ENCODE measurements at places on chromosomes 7 and 10.

DNA sequence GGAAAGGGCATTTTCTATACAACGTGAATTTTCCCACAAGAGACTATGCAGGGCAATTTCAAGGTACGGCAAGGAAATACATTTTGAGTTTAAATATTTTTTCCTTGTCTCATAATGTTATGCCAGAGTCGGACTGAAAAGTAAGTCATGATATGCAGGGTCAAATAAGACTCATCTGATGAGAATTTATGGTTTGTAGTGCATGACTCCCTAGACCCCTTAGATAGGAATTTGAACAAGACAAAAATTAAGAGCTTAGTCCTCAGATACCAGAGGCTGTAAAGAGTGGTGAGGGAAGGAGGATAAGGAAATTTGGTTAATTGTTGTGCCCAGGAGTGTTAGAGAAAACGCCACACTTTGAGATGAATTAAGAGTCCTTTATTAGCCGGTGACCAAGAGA is 616.6 kb downstream of the XPNPEP1 start:
- no peak overlapping the region for H3K4me3 ChIP-seq
- H3K36me3 ChIP-seq: no peaks in the 10 kb centered on the region
- H3K27me3 ChIP-seq: no peaks in the 10 kb centered on the region
- H3K4me1 ChIP-seq: no peaks in the 10 kb centered on the region

GRCh38 chr10:80415734-80416478 is 7.6 kb downstream of the PRXL2A start:
- H3K4me1 ChIP-seq: peaks cover 67% of the 10 kb centered on the region
- no peak for DNase-seq
- H3K4me3 ChIP-seq: no peak overlapping the region
- no peaks in the 10 kb centered on the region for H3K36me3 ChIP-seq

GRCh38 chr7:26684447-26684846 is 179.9 kb downstream of the SKAP2 start:
- no peak overlapping the region for H3K27ac ChIP-seq
- H3K4me3 ChIP-seq: no peak overlapping the region

- H3K4me3 ChIP-seq: no peak overlapping the region
- H3K27me3 ChIP-seq: no peaks in the 10 kb centered on the region
- H3K27ac ChIP-seq: no peak overlapping the region
- DNase-seq: no peak
- no peaks in the 10 kb centered on the region for H3K36me3 ChIP-seq
Observed at GRCh38 chr7:95357623-95358022, 33.3 kb upstream of the PON1 start.

- no peak overlapping the region for H3K27ac ChIP-seq
- H3K27me3 ChIP-seq: no peaks in the 10 kb centered on the region
- no peak for DNase-seq
- H3K4me1 ChIP-seq: peaks cover 23% of the 10 kb centered on the region
Observed at GRCh38 chr7:36262309-36263094, 109.4 kb downstream of the EEPD1 start.

DNA sequence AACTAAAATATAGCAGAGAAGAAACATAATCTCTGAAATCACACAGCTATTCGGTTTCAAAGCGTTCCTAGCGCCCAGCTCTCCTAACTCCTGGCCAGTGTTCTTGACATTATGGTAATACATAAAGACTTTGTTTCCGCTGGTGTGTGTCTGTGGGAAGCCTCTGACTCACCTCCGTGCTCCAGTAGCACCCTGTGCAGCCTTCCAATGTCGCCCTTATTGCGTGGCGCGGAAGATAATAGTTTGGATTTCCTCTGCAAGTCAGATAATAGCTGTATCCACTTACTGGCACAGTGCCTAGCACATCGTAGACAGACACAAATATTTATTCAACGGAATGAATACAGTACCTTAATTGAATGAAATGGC is 570 bp downstream of the BMS1 start:
- DNase-seq: peak; percentile 29
- no peak overlapping the region for H3K27ac ChIP-seq
- H3K4me3 ChIP-seq: peak overlapping the region; percentile 75
- peaks cover 18% of the 10 kb centered on the region for H3K27me3 ChIP-seq
- peaks cover 8% of the 10 kb centered on the region for H3K36me3 ChIP-seq
- peaks cover 7% of the 10 kb centered on the region for H3K4me1 ChIP-seq

- no peak for DNase-seq
- H3K4me3 ChIP-seq: no peak overlapping the region
- H3K27me3 ChIP-seq: no peaks in the 10 kb centered on the region
- no peak overlapping the region for H3K27ac ChIP-seq
- H3K36me3 ChIP-seq: no peaks in the 10 kb centered on the region
Observed at GRCh38 chr7:11127114-11127785, 153.6 kb downstream of the PHF14 start.

Data from neural progenitor cell (in vitro differentiated cells).